Activated naive CD4-positive, alpha-beta T cell treated with anti-CD3 and anti-CD28 coated beads, Interleukin-2, amount 10 ng/mL, durations not matched to agents 7 days and 5 days (primary cell): ENCODE measurements at places on chromosomes 1 and 21.

DNA sequence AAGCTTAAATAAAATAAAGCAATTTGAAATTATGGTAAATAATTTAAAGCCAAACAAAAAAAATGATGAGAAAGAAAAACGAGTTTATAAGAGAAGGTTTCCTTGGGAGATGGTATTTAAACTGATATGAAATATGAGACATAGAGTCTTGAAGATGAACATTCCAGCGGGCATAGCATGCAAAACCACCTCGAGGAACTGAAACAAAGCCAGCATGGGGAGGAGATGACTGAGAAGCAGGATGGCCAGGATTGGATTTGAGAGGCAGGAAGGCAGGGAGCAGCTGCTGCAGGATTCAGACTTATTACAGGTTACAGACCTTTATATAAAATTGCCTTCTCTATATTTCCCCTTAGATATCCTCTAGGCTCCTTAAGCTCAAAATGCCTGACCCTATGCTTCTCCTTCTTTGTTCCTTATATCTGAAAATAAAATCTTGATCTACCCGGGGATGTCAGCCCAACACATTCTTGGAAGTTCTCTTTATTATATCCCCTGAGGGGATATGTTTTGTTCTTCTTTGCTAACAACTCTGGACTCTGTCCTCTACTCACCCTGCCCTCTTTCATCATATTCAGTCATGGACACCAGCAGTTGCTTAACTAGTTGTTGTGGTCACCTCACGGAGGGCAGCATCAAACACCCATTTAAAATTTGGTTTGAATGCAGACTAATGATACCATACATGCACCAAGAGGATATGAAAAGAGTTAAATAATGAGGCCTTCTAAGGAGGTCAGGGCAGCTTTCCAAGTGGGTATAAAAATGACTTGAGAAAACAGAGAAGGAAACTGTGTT lies 719.1 kb upstream of the B3GALT2 start:
- DNase-seq = no peak

DNA sequence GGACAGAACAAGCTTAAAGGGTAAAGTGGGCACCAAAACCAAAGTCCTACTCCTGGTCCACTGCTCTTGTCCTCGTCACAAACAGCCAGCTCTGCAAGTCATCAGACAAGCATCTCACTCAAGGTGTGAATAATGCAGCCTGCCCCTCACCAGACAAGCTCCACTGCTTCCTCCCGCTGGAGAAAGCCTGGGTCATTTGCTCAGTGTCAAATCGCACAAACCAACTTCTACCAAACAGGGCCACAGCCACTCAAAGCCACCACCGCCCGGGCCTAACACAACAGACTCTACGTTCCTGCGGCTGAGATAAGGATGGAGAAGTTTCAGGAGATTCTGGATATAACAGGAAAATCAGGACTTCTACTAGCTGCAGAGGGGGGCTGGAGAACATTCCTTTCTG lies 3.3 kb downstream of the SSBP3 start:
- no peak for DNase-seq

GRCh38 chr1:34786521-34787325 lies 5.7 kb downstream of the GJB3 start:
- DNase-seq = peak; percentile 79

DNA sequence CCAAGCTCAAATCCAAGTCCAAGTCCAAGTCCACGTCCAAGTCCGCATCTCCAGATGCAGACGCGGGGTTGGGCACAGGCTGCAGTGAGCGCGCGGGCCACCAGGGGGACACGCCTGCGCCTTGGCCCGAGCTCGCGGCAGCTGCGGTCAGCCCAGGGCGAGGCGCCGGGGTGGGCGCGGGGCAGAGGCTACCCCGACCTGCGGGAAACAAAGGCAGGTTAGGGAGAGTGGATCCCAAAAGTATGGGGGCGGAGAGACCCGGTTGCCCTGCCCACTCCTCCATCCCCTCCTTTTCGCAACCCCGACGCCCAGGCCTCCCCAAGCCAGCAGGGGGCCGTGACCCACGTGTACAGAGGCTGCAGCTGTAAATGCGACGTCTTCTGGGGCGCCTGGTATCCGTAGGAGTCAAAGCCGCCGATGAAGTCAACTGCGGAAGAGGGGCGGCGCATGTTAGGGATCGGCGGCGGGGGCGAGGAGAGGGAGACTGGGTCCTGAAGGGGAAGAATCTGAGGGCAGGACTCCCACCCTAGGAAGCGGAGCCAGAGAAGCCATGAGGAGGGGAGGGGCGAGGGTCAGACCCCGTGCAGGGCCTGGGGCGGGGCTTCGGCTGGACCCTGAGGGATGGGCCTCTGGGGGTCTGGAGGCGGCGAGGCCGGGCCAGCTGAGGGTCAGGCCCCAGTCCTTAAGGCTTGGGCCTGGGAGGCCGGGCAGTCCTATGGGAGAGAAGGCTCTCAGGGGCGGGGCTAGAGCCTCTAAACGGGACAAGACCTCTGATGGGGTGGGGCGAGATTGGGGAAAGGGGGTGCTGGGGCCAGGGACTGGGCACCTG lies 58.0 kb downstream of the NKAIN1 start:
- DNase-seq = peak; percentile 65

DNA sequence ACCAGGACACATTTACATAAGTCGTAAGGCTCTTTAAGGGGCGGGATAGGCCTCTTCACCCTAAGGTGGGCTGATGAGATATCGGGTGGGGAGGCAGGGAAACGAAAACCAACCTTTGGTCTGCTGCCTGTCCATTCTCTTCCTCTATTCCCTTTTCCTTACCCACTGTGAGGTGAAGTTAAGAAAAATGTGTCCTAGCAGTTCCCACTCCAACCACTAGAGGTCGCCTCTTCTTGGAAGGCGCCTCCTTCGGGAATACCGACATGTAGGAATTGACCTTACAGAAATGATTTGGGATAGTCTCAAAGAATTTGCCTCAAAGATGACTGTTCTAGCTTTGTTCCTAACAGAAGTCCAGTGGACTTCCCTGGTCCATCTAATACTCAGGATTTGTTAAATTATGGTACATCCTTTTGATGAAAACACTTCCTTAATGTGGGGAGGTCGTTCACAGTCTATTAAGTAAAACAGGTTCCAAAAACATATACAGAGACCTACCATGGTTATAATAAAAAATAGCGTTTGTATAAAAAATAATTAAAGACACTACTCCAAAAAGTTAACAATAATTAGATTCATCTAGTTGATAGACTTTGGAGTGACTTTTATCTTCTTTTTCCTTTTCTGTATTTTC lies 14.1 kb downstream of the AZIN2 start:
- DNase-seq = no peak

- no peak for DNase-seq
Observed at GRCh38 chr1:202170726-202171125, 10.3 kb upstream of the PTPN7 start.

DNA sequence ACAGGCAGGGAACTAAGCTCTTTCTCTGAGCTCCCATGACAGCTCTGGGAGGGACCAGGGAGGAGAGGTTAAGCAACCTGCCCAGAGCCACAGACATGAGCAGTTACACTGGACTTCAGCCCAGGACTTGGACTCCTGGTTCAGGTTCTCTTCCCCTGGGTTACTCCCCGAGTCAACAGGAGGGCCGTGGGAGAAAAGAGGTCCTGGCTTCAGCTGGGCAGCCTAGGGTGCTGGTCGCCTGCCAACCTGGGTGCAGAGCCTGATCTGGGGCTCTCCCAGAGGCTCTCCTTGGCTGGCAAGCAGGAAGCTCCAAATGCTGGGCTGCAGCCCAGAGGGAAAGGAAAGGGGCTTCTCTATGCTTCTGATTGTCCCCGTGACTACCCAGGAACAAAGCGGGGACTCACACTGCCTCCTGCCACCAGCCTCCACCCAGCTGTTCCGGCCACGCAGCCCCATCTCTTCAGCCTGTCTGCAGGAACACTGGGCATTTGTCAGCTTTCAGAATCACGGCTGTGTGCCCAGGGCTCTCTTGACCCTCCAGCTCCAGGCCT lies 141.8 kb downstream of the HIVEP3 start:
- DNase-seq = no peak

GRCh38 chr1:116997636-116998035 lies 3.9 kb upstream of the CD101 start:
- no peak for DNase-seq

DNA sequence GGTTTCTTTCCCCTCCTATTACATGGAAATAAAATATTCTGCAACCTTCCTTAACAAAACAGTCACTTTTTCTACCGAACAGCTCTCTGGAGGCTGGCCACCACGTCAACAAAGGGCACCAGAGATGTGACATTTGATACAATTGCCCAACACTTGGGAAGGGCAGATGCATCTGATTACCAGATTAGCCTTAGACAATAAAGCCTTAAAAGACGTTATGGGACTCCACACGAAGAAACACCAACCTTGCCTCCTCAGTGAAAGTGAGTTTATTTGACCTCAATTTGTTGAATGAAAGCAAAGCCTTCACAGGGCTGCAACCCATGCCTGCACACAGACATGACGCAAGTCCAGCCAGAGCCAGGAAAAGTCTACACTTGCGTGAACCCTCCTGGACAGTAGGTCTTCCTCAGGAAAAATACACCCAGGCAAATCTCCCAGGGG lies 136.1 kb downstream of the TGFBR3 start:
- DNase-seq = no peak

GRCh38 chr1:85048296-85049064 lies at the start of gene MCOLN3:
MCOLN3 (minus strand) TSS chr1:85048500; CDS start chr1:85045360, 3,140 bp downstream.
- peak; percentile 71 for DNase-seq

- no peak for DNase-seq
Observed at GRCh38 chr1:228228601-228229074, 20.8 kb downstream of the OBSCN start.

- DNase-seq = no peak
Observed at GRCh38 chr1:10504249-10504648, 29.5 kb downstream of the PEX14 start.

GRCh38 chr1:165501330-165501969 lies 42.4 kb upstream of the LRRC52 start:
- DNase-seq = no peak

DNA sequence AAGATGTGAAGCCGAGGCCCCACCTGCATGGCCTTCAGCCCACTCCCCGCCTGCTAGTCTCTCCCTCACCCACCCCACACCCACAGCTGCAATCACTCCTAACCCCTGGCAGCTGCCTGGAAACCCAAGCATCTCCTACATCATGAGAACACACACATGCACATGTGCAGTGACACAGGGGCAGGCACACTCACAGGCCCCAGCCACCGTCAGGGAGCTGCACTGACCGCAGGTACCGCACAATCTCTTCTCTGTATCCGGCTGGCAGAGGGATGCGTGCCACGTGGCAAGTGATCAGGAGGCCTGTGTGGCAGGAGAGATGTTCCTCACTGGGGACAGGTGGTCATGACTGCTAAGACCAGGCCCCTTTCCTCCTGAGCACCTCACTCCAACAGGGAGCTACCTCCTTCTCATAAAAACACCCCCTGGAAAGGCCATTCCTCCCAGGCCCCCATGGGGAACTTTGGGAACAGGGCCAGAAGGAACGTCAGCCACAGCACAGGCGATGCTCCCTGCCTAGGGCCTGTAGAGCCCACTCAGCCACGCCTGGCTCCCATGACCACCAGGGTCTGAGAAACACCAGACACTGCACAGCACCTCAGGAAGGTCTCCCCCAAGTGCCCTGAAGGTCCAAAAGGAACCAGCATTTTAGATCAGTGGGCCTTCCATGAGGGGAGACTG lies 6.0 kb downstream of the LSS start:
- DNase-seq = no peak

GRCh38 chr1:168634951-168635532 lies 58.6 kb downstream of the XCL1 start:
- no peak for DNase-seq
